ENCODE measurements at places on chromosomes 4 and X.

- no peak for DNase-seq
Observed at GRCh38 chrX:16063921-16064320, 59.4 kb upstream of the GRPR start.

DNA sequence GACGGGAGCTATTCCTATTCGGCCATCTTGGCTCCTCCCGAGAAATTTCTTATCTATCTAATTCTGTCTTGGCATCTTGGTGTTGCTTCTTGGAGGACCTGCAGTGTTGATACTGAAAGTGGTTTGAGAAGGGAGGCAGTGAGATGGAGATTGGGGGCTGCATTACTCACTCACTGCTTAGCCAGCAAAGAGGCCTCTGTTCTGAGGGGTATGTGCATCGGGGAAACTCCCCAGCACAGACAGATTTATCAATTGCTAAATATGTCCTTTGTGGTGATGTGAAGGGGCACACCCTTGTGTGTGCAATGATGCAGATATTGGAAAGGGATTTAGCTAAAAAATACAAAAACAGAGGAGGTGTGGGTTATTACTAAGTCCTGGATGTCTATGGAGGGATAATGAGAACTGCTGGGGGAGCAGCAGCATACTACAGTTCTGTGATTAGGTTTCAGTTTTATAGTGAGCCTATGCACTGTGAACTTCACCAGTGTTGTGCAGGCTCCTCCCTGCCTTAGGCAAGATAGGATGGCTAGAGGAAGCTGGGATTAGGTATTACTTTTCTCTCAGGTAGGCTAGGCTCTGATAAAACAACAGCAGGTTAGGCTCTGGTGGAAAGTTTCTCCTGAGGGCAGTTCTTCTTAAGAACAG, 279.0 kb downstream of the HS3ST1 start:
- no peak for DNase-seq

DNA sequence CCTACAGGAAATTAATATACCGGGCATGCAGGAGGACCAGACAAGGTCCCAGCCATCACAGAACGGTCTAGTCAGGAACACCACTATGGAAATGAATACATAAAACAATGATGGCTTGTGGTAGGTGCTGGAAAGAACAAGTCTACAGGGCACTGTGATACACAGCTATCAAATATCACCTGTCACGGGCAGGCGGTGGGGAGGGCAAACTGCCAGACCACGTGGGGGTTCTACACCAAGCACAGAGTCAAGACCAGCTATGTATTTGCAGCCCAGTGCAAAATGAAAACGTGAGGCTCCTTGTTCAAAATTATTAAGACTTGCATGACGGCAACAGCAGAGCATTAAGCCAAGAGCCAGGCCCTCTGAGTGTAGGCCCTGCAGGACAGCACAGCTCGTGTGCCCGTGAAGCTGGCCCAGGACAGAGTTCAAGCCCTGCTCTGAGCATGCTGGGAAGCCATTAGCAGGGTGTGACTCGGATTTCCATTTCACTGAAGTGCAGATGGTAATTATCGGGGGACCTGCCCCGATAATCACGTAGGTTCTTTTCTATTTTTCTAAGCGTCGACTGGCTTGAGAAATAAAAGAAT, 83.6 kb downstream of the JAKMIP1 start:
- no peak for DNase-seq

GRCh38 chr4:98092833-98093439, 50.3 kb downstream of the STPG2 start:
- no peak for DNase-seq

GRCh38 chr4:108512615-108513505, 107.5 kb upstream of the RPL34 start:
- DNase-seq, result no peak

DNA sequence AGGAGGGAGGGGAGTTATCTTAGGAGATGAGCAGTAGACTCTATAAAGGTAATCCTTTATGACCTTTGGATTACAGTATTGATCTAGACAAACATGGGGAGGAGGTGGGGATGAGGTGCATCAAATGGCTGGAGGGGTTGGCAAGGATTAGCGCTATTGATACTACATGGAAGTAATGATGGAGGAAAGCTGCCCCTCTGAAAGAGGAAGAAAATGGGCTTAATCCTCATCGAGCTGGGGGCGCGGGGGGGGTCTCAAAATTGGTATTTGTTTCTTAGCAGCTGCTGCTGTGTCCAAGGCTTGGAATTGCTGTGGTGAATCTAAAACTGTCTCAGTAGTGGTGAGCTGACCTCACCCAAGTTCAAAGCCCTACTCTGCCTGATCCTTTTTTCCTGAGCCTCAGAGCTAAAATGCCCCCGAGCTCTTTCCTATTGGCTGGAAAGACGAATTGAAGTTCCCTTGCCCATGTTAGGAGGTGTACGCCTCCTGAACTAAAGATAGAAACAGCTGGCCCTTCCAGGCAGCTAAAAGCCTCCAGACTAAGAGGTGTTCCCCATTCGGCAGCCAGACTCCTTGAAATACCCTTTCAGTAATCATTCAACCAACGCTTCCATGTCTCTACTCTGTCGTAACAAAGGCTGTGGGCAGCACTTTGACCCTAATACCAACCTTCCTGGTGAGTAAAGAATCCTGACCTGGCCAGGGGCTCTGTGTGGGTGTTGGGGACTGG, at the start of gene ITGB1BP2:
ITGB1BP2 (plus strand) TSS at position 556 of the 730 bp plus-strand sequence; CDS start at position 613, 57 bp downstream.
- no peak for DNase-seq

DNA sequence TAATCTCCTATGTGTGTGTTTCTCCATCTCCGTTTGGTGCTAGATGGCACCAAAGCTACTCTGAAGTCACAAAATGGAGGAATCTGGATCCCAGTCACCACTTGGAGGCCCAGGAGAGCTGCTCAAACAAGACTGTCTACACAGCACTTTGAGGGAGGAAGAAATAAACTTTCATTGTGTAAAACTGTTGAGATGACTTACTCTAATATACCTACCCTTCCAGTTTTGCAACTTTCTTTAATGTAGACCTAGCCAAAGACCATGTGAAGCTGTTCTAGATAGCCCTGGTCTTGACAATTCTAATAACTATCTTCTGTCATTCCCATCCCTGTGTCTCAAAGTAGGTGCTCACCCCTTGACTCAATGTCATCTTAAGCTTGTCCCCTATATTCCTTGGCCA, 52.8 kb upstream of the TAB3 start:
- no peak for DNase-seq

DNA sequence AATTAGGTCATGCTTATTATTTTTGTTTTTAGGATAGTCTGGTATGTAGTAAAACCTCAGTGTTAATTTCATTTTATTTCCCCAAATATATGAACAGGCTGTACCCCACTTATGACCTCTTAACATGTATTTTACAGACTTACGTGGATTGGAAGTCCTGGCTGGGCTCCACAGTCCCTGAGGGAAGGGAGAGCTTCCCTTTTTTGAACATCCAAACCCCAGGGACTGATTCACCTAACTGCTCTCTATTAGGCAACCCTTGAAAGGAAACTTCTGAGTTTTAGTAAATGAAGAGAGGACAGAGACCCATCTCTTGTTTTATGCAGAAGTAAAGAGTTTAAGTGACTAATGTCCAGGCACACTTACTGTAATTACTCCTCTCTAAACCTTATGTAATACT, 233.1 kb upstream of the SPRY1 start:
- DNase-seq, result peak; percentile 59

DNA sequence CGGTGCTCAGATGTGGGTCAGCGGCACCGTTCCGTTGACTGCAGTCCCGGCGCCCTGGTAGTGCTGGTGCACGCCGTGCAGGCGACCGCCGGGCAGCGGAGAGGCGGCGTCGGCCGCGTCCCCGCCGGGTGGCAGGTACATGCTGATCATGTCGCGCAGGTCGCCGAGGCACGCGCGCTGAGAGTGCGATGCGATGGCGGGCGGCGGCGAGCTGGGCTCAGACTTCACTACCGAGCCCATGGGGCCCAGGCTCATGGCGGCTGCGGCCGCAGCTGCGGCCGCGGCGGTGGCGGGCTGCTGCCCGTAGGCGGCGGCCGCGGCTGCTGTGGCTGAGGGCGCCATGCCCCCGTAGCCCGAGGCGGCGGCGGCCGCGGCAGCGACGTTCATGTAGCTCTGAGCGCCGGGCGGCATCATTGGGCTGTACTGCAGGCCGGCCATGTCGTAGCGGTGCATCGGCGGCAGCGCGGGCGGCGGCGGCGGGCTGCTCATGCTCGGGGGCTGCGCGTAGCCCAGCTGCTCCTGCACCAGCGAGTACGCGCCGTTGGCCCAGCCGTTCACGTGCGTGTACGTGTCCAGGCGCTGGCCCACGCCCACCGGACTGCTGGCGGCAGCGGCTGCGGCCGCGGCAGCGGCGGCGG, 1.0 kb downstream of the SOX3 start:
- no peak for DNase-seq

DNA sequence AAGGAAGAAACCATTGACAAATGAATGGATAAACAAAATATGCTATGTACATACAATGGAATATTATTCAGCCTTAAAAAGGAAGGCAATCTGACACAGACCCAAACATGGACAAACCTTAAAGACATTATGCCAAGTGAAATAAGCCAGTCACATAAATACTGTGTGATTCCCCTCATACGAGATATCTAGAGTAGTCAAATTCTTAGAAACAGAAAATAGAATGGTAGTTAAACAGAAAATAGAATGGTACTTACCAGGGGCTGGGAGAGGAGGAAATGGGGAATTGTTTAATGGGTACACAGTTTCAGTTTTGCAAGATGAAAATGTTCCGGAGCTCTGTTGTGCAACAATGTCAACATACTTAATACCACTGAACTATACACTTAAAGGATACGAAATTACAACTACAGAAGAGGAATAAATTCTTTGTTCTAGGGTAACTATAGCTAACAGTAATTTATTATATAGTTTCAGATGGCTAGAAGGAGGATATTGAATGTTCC, 47.8 kb upstream of the DUSP21 start:
- DNase-seq, result peak; percentile 17

- DNase-seq, result peak; percentile 8
Observed at GRCh38 chrX:41781500-41781899, 57.5 kb downstream of the GPR82 start.

DNA sequence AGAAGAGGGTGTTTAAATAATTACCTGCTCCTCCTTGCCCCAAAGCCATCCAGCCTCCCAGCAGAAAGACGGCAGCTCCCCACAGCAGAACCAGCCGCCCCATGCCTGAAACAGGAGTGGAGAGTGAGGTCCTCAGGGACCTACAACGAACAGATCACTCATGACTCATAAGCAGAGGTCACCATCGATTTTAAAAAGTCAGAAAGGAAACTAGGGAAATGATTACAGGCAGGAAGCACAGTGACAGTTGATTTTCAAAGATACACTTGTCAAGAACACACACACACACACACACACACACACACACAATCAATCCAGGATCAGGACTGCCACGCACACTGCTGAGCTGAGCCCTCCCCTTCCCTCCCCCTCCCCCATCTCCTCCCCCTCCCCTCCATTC, at the start of gene CRLF2:
CRLF2 (minus strand) TSS at position 118 of the 400 bp plus-strand sequence; CDS start at position 103, 15 bp downstream.
- DNase-seq, result no peak

GRCh38 chr4:2183394-2183793, 58.5 kb downstream of the HAUS3 start:
- no peak for DNase-seq

DNA sequence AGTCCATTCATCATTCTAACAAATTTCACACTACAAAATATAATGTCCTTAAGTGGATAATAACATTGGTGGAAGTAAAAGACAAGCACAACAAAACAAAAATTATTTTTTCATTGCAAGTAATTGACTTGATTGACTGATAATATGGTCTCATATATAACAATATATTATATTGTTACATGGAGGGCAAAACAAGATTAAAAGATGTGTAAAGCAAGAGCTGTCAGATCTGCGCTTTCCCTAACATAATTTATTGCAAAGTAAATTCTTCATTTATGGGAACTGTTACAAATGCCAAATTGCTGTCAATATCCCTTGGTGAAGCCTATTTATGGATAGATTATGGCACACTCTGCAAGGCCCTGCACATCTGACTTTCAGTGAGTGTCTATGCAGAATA, 233.6 kb downstream of the PCDH7 start:
- no peak for DNase-seq

- DNase-seq, result no peak
Observed at GRCh38 chr4:18815081-18815778, 793.7 kb upstream of the LCORL start.

GRCh38 chrX:2220829-2221567, 279.8 kb downstream of the DHRSX start:
- DNase-seq, result no peak

- no peak for DNase-seq
Observed at GRCh38 chr4:22897520-22898108, 204.9 kb downstream of the GBA3 start.

GRCh38 chrX:47194194-47194787, 662 bp downstream of the UBA1 start:
- DNase-seq, result no peak

DNA sequence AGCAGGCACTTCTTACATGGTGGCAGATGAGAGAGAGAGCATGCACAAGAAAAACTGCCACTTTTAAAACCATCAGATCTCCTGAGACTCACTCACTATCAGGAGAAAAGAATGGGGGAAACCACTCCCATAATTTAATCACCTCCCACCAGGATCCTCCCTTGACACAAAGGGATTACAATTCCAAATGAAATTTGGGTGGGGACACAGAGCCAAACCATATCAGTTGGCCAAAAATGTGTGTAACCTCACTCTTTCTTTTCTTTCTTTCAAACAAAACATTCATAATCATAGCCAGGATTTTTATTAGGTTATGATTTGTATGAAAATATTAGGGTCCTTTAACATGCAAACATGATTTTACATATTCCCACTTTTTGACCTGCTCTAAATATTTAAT, 222.1 kb downstream of the PCDH18 start:
- no peak for DNase-seq

- no peak for DNase-seq
Observed at GRCh38 chr4:117387072-117387471, 301.7 kb upstream of the TRAM1L1 start.

GRCh38 chr4:159357350-159357749, 254.5 kb downstream of the RAPGEF2 start:
- DNase-seq, result no peak

- DNase-seq, result no peak
Observed at GRCh38 chr4:14446311-14446710, 556.0 kb upstream of the CPEB2 start.

- no peak for DNase-seq
Observed at GRCh38 chr4:112029771-112030171, 115.5 kb upstream of the FAM241A start.

DNA sequence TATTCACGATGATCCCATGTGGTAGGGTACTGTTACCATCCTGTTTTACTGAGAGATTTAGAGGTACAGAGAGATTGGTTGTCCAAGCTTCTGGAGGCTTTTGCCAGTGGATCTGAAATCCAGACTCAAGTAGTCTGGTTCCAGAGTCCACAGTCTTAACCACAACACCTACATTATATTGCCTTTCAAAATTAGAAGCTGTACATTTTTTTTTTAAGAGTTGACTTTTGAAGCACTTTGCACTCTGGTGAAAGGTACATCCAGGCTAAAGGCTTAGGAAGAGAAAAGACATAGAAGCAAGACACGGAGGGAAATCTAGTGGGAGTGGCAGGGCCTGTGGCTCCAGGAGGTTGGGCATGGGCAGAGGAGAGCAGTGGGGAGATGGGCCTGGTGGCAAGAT, 122.1 kb downstream of the AFF1 start:
- DNase-seq, result no peak

DNA sequence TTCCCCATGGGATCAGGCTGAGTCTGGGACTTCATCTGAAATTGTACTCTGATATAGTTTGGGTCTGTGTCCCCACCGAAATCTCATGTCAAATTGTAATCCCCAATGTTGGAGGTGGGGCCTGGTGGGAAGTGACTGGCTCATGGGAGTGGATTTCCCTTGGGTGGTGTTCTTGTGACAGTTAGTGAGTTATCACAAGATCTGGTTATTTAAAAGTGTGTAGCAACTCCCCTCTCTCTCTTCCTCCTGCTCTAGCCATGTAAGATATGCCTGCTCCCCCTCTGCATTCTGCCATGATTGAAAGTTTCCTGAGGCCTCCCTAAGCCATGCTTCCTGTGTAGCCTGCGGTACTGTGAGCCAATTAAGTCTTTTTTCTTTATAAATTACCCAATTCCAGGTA, 61.0 kb downstream of the RASGEF1B start:
- DNase-seq, result no peak

Measured in HL-60 (cell line).